ENCODE measurements at places on chromosomes 5 and 9.

GRCh38 chr5:126364206-126364902, 58.9 kb upstream of the GRAMD2B start:
- DNase-seq: no peak

- DNase-seq: peak; percentile 67
Measured at GRCh38 chr9:127444921-127445850, 6.0 kb downstream of the RPL12 start.

GRCh38 chr9:20788526-20789451, 104.7 kb downstream of the FOCAD start:
- DNase-seq: no peak

GRCh38 chr9:136763649-136764035, 676 bp downstream of the LCN15 start:
- DNase-seq: no peak

DNA sequence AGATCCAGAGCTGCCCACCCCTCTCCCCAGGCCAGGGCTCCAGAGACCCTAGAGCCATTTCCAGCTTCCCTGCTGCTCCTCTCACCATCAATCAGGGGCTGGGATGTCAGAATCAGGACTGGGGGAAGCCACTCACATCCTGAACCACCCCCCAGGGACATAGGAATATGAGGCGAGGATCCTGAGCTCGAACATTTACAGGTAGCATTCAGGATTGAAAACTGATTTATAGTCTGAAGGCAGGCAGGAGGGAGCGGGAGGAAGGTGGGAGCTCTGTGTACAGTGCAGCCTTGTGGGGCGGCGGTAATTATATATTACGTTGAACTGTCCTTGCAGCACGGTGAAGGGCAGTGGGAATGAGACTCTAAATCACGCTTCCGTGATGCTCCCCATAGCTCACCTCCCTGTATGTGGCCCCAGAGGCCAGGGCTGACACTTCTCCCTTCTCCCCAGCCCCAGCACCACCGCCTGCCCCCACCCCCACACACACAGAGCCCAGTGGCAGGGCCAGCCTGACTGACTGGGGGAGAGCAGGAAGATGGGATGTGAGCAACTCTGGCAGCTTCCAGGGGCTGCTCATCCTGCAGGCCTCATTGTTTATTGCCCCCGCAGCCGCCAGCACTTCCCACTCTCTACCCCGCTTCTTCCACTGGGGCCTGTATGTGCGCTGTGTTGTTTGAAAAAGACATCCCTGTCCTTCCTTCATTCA, 76.0 kb upstream of the HSPA9 start:
- DNase-seq: no peak

DNA sequence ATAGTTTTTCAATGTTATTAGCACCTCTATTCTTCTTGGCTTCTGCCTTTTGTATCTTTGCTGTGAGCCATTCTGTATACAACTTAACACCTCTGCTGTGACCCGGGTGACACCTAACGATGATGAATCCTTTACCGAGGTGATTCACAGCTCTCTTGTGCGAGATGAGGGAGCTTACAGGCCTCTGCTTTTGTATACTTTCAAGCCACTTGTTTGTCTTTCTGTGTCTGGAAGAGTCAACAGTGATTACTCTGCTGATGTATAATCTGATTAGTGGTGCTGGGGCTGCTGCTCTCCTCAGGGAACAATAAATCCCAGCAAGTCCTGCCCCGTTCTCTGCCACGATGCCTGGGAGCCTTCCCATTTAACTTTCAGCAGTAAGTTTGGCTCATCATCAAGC, 442.9 kb upstream of the SGCD start:
- no peak for DNase-seq

DNA sequence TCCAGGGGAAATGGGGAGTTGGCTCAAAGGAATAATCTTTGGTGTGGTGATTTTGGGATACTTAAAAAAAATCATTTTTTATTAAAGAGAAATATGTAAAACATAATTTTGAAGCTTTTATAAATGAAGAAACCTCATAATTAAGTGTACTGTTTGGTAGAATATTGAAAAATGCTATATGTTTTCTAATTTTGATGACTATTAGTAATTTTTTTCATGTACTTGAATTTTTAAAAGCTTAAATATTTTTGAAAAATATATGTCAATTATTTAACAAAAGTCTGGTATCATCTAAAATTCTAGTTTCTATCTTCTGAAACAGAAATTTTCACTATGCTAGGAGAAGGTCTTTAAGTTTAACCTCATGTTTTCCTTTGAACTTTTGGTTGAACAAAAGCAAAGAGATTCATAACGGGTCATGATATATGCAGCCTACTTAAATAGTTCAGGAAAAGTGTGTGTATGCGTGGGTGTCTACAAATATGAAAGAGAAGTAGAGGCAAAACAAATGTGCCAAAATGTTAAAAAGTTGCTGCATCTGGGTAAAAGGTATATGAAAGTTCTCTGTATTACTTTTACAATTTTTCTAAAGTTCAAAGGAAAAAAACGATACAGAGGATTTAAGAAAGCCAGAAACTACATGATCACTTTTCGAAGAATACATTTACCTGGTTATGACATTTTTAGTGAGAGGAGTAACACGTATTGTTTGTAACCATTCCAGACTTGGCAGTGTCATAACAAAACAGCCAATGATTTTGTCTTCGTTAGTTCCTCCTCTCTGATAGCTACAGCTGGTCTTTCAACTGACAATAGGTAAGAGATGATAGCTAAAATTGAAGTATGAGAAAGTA, 117.3 kb upstream of the TNFAIP8 start:
- no peak for DNase-seq

- no peak for DNase-seq
Measured at GRCh38 chr5:26749829-26750228, 288.6 kb downstream of the CDH9 start.

- no peak for DNase-seq
Measured at GRCh38 chr5:130571076-130571475, 594.0 kb downstream of the HINT1 start.

DNA sequence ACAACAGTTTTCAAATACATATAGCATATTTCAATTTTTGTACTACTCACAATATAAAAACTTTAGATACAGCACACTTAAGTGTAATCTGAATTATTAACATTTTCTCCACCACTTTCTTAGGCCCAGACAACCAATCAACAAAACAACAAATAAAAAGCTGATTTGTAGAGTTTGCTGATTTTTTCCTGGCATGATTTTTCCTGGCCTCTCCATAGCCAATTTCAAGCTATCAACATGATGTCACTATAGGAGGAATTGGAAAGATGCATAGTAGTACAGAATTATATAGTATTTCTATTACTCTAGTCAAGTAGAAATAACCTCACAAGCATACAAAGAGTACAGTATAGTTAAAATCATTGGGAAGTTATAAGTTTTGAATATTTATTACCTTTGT, 35.1 kb upstream of the ADAMTS19 start:
- DNase-seq: no peak

GRCh38 chr5:27944471-27944870, 906.1 kb upstream of the CDH9 start:
- DNase-seq: no peak

- DNase-seq: no peak
Measured at GRCh38 chr5:172491481-172491880, 37.2 kb upstream of the SH3PXD2B start.

DNA sequence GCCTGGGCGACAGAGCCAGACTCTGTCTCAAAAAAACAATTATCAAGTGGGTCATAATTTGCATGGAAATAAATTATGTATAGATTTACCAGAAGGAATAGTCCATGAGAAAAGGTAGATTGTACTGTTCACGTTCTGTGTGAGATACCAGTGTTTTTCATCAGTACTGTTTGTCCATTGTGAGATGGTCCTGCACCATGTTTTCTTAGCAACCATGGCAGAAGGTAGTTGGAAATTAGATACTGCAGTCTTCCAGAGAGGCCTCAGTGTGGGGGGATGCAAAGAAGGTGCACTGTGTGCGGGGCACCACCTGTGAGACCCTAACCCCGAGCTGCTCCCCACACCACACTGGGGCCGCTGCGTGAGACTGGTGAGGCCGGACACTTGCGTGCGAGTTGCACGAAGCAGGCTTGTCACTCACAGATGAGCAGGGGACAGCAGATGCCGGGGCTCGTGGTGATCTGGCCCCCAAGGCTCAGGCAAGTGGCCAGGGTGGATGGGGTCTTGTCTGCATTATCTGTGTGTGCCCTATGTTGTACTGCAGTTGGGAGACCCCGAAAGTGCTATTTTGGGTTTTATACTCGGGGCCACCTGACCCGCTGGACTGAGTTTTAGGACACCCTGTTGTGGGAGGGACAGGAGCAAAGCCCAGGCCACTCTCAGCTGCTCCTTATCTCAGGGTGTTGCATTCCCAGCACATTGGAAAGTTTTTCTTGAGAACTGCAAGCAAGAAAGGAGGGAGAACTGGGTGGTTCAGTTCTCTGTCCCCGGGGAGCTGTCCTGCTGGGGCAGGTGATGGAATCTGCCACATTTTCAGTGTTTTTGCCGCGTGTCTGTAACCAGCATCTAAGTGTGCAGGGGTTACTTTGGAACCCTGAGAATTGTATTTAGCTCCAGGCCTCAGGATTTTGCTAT, 61.9 kb downstream of the EHMT1 start:
- DNase-seq: no peak

DNA sequence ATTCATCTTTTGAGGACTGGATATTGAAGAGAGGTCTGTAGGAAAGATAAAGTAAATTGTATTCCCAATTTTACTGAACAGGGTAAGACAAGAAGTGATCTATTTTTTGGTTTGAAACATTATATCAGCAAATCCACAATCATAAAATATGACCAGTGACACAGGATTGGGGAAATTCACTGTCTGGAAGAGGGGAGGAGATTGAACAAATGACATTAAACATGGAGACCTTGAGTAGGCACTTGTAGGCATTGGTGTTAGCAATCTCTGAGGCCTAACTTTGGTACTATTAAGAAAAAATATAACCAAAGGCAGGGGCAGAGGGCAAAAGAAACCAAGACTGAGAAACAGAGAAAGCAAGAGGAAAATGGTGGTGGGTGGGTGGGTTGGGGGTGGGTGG, 132.6 kb upstream of the TMEM161B start:
- DNase-seq: no peak

GRCh38 chr5:16976625-16977008, 40.5 kb upstream of the MYO10 start:
- DNase-seq: no peak

GRCh38 chr5:100542086-100542485, 6.9 kb downstream of the FAM174A start:
- DNase-seq: no peak
